ENCODE measurements at places on chromosomes 5 and 9.

- DNase-seq, result peak; percentile 66
Measured at GRCh38 chr5:143657647-143658285, 154.2 kb upstream of the HMHB1 start.

DNA sequence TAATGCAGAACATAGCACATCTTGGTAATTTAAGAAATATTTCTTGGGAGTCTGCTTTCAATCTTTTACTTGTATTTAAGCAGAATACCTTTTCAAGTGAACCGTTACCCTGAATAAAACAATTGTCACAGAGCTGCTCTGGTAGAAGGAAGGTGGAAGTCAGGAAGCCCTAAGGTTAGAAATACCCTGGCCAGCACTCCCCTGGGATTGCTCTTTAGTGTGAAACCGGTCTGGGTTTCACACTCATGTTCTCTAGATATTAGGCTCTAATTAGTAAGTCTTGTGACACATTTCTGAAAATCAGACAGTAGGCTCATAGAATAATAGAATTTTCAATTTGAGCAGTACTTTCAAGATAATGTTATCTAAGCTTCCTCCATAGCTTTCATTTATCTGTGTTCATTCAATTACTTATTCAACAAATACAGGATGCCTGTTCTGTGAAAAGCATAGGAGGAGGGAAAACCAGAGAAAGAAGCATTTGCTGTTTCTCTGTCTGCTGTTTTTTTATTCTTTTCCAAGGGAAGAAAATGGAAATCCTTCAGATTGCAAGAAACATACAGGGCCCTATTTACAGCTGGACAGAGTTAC lies 825.5 kb downstream of the TLR4 start:
- DNase-seq, result no peak

GRCh38 chr9:137267933-137268355 lies 9.6 kb upstream of the TOR4A start:
- DNase-seq, result peak; percentile 9

DNA sequence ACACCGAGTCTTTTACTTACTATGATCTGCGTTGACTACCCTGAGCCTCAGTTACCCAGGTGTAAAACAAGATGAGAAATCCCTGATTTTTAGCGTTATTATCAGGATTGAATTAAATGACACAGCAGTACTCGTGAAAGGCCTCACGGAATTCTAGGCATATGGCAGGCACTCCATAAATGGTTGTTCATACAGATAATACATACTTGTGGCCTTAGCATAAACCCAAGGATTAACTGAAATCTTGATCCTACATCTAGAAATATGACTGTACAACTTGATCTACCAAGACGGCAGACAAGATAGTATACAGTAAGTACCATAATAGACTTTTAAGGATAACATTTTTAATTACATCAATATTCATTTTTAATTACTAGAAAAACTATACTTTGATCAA lies 409.8 kb downstream of the BNC2 start:
- DNase-seq, result no peak

- no peak for DNase-seq
Measured at GRCh38 chr9:134178394-134178767, 14.0 kb upstream of the RNU6ATAC start.

- DNase-seq, result no peak
Measured at GRCh38 chr5:158880483-158881001, 219.2 kb downstream of the EBF1 start.

GRCh38 chr9:17742067-17742466 lies 163.2 kb downstream of the SH3GL2 start:
- no peak for DNase-seq

DNA sequence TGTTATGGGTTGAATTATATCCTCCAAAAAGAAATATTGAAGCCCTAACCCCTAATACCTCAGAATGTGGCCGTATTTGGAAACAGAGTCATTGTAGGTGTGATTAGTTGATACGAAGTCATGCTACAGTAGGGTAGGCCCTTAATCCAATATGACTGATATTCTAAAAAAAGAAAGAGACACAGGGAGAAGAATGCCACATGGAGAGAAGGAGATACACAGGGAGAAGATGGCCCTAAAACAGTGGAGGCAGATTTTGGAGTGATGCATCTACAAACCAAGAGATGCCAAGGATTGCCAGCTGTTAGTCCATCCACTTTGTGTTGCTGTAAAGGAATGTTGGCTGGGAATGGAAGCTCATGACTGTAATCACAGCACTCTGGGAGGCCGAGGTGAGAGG lies 21.3 kb downstream of the ARRDC3 start:
- DNase-seq, result no peak

GRCh38 chr9:117714282-117714681 lies 10.1 kb downstream of the TLR4 start:
- no peak for DNase-seq

- no peak for DNase-seq
Measured at GRCh38 chr5:139415221-139415861, 11.5 kb upstream of the SPATA24 start.

DNA sequence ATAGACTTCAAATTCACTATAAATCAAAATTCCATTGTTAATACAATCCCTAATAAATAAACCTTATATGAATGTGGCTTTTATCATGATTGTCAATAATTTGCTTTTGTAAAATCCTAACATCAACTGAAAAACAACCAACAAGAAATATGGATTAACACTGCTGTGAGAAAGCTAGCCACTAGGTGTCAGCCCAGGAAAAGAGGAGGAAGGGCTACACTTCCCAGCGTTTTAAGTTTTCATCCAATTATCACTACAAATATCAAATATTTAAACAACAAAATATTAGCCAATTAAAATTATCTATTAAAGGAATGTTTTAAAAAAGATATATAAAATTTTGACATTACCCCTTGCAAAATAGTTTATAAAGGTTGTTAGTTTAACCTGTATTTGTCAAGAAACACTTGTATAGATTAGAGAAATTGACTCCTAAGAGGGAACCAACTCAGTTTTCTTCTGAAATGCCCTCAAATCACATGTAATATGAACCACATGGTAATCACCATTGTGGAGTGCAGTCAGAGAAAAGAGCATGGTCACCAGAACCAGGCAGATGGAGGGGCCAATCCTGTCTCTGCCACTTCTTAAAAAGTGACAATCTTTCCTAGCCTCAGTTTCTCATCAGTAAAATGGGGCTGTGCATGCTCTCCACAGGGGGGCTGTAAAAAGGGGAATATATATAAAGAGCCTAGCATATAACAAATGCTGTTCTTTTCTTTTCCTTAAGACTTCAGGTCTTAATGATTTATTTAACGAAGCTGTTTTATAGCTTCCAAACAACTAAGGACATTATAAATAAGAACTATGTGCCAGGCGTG lies 188.2 kb downstream of the CRB2 start:
- DNase-seq, result peak; percentile 7

- DNase-seq, result peak; percentile 36
Measured at GRCh38 chr5:36462295-36463021, 143.9 kb upstream of the SLC1A3 start.

DNA sequence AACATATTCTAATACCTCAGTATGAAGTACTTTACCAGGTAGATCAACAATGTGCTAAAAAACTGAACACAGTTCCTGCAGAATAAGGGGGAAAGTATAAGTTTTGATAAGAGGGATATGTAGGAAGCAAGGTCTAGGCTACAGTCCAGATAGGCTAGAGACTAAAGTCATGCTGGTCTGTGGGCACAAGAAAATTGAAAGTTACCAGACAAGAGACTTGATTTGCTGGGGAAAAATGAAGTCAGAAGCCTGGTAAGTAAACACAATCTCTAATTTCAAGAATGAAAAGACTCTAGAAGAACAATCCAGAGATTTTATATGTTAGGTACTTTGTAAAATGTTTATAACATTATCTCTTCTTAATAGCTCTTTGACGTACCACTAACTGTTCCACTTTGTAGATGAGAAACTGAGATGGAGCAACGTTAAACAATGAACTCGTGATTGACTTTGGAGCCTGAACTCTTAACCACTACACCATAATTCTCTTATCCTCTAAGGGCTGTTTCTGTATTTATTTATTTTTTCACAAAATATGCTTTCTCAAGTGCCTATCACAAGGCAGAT lies 19.5 kb downstream of the ADAMTS6 start:
- DNase-seq, result no peak

- DNase-seq, result no peak
Measured at GRCh38 chr9:108663422-108663821, 192.4 kb downstream of the ACTL7B start.

DNA sequence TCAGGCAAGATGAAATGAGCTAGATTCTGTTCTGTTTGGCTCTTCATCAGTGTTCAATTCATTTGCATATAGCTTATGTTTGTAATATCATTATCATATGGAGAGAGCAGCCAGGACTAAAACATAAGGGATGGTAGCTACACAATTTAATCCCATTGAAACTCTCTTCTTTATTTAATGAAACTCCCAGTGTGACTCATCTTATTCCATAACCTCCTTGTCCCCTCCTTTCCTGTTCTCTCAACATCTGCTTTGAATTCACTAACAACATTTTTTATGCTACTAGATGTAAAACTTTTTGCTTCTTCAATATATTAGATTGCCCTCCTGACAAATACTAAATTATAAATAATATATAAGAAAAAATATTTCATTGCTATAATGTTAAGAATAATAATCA lies 1823.4 kb downstream of the MAT2B start:
- DNase-seq, result no peak

DNA sequence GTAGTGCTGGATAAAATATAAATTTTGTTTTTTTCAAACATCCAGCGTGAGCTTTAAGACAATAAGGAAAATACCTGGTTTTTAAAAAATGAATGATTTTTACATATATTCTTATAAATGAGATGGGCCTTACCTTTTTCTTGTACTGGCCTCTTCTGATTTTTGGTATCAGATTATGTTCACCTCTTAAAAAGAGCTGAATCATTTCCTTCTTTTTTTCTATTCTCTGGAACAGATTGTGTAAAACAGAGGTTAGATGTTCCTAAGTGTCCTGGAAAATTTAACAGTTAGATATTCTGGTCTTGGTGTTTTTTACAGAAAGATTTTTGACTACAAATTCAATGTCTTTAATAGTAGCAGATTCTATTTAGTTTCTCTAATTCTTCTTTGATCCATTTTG lies 74.6 kb downstream of the NDUFAF2 start:
- no peak for DNase-seq
